ENCODE measurements at places on chromosomes 13 and 19.
A peak's percentile ranks its signal among the peaks of the same experiment; 100 is the strongest.

- H3K36me3 ChIP-seq, result no peaks in the 10 kb centered on the region
- DNase-seq, result no peak
- no peak overlapping the region for H3K4me3 ChIP-seq
- H3K4me1 ChIP-seq, result no peaks in the 10 kb centered on the region
- H3K27me3 ChIP-seq, result no peaks in the 10 kb centered on the region
- no peak overlapping the region for H3K27ac ChIP-seq
Measured at GRCh38 chr13:106340249-106340648, 195.2 kb downstream of the EFNB2 start.

- H3K27ac ChIP-seq, result no peak overlapping the region
- H3K4me1 ChIP-seq, result no peaks in the 10 kb centered on the region
- H3K4me3 ChIP-seq, result no peak overlapping the region
- H3K27me3 ChIP-seq, result peaks cover 5% of the 10 kb centered on the region
Measured at GRCh38 chr19:29247051-29247450, 34.1 kb upstream of the UQCRFS1 start.

- no peaks in the 10 kb centered on the region for H3K36me3 ChIP-seq
- no peak overlapping the region for H3K27ac ChIP-seq
- H3K27me3 ChIP-seq, result peaks cover 48% of the 10 kb centered on the region
- peaks cover 5% of the 10 kb centered on the region for H3K4me1 ChIP-seq
Measured at GRCh38 chr19:8334458-8335342, 8.4 kb downstream of the KANK3 start.

DNA sequence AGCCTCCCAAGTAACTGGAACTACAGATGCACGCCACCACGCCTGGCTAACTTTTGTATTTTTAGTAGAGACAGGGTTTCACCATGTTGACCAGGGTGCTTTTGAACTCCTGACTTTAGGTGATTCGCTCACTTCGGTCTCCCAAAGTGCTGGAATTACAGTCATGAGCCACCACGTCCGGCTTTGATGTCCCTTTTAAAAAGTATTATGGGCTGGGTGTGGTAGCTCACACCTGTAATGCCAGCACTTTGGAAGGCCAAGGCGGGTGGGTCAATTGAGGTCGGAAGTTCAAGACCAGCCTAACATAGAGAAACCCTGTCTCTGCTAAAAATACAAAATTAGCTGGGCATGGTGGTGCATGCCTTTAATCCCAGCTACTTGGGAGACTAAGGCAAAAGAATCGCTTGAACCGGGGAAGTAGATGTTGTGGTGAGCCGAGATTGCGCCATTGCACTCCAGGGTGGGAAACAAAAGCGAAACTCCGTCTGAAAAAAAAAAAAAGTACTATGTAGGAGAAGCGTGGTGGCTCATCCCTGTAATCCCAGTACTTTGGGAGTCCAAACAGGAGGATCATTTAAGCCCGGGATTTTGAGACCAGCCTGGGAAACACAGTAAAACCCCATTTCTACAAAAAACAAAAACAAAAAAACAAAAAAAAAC, 22.8 kb upstream of the ERVV-1 start:
- peaks cover 3% of the 10 kb centered on the region for H3K36me3 ChIP-seq
- H3K27me3 ChIP-seq, result peaks cover 4% of the 10 kb centered on the region
- no peak overlapping the region for H3K4me3 ChIP-seq

- no peaks in the 10 kb centered on the region for H3K36me3 ChIP-seq
- H3K27ac ChIP-seq, result no peak overlapping the region
- peaks cover 2% of the 10 kb centered on the region for H3K27me3 ChIP-seq
Measured at GRCh38 chr13:80374901-80375300, 34.0 kb upstream of the SPRY2 start.

GRCh38 chr13:109818886-109819285, 32.5 kb upstream of the IRS2 start:
- no peaks in the 10 kb centered on the region for H3K36me3 ChIP-seq
- DNase-seq, result no peak
- H3K27me3 ChIP-seq, result peaks cover 2% of the 10 kb centered on the region
- H3K4me3 ChIP-seq, result no peak overlapping the region
- H3K27ac ChIP-seq, result no peak overlapping the region
- no peaks in the 10 kb centered on the region for H3K4me1 ChIP-seq

GRCh38 chr13:100392709-100393630, 195.6 kb downstream of the GGACT start:
- DNase-seq, result peak; percentile 60
- no peaks in the 10 kb centered on the region for H3K27me3 ChIP-seq
- H3K4me1 ChIP-seq, result peaks cover 38% of the 10 kb centered on the region
- H3K27ac ChIP-seq, result peak overlapping the region; percentile 93
- H3K4me3 ChIP-seq, result peak overlapping the region; percentile 53

DNA sequence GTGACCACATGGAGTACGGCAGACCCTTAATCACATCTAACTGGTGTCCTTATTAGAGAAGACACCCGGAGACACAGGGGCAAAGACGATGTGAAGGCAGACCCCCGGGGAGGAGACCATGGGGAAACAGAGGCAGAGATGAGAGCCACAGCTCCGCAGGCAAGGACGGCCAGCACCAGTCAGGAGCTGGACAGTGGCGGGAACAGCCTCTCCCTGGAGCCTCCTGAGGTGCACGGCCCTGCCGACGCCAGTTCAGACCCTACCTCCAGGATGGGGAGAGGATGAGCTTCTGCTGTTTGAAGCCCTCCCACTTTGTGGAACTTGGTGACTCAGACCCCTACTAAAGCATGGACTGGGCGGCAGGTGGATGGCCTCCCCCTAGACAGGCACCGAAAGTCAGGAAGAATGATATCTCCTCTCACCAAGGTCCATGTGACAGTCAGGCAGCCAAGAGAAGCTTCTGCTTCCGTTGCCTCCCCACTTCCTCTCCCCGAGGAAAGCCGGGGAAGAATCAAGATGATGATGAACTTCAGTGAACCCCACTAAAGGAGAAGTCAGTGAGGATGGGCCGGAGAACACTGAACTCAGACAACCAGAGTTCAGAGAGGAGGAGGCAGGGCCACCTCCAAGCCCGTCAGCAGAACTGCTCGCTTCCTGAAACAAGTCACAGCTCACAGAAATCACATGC, 25.4 kb downstream of the RAB20 start:
- no peak overlapping the region for H3K4me3 ChIP-seq
- no peak overlapping the region for H3K27ac ChIP-seq

- no peak for DNase-seq
- H3K4me3 ChIP-seq, result no peak overlapping the region
- H3K4me1 ChIP-seq, result peaks cover 7% of the 10 kb centered on the region
- H3K27ac ChIP-seq, result no peak overlapping the region
- H3K27me3 ChIP-seq, result peaks cover 15% of the 10 kb centered on the region
Measured at GRCh38 chr13:111020546-111020945, 94.6 kb upstream of the ARHGEF7 start.

DNA sequence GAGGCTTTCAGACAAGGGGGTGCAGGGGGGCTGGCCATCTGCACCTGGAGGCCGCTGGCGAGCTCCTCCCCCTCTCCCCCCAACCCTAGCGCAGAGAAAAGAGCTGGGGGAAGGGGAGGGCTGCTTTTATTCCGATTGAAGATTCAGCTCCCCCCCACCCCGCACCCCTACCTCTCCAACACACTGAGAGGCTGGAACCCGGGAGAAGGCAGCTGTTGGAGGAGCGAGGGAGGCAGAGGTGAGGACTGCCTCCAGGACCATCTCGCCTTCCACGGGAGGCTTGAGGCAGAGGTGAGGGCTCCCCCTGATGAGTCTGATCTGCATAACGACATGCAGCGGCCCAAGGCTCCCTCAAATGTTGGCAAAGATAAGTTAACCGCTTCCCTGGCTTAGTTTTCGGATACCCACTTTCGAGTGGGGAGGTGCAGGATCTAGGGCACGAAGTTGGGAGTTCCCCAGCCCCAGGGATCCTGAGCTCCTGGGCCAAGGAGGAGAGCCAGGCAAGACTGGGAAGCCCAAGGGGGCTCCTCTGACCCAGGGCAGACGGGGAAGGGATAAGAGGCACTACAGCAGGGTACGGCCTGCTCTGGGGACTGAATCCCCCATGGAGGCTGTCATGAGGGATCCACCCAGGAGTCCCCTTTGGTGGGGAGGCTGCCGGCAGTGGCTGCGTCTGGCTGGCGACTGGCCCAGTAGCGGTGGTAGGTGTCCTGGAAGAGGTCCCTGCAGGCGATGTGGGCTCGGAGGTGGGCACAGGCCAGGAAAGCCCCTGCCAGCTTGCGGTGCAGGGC, 1.2 kb upstream of the NUMBL start:
- H3K4me3 ChIP-seq, result peak overlapping the region; percentile 87

GRCh38 chr13:77810878-77811277, 107.8 kb downstream of the EDNRB start:
- H3K27me3 ChIP-seq, result peaks cover 5% of the 10 kb centered on the region
- no peaks in the 10 kb centered on the region for H3K4me1 ChIP-seq
- H3K27ac ChIP-seq, result no peak overlapping the region
- no peak overlapping the region for H3K4me3 ChIP-seq

DNA sequence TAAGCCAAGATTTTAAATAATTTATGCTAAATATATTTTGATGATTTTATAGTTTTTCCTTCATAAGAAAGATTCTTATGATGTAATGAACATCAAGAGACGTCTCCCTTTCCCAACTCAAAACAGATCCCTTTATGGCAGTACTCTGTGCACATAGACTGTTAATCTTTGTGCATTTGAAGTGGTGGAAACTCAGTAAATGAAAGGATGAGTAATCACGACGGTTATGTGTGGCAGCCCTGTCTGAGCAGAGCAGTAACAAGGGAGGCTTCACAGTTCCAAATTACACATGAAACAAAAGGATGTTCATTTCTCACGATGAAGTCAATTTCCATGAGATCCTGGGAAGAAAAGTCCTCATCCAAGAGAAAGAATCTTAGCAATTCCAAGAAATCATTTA, 498.1 kb downstream of the KLF5 start:
- no peaks in the 10 kb centered on the region for H3K4me1 ChIP-seq
- no peak overlapping the region for H3K27ac ChIP-seq
- H3K36me3 ChIP-seq, result no peaks in the 10 kb centered on the region
- no peak for DNase-seq

GRCh38 chr13:46666727-46667456, 113.9 kb downstream of the LRCH1 start:
- DNase-seq, result no peak
- H3K4me1 ChIP-seq, result peaks cover 72% of the 10 kb centered on the region

DNA sequence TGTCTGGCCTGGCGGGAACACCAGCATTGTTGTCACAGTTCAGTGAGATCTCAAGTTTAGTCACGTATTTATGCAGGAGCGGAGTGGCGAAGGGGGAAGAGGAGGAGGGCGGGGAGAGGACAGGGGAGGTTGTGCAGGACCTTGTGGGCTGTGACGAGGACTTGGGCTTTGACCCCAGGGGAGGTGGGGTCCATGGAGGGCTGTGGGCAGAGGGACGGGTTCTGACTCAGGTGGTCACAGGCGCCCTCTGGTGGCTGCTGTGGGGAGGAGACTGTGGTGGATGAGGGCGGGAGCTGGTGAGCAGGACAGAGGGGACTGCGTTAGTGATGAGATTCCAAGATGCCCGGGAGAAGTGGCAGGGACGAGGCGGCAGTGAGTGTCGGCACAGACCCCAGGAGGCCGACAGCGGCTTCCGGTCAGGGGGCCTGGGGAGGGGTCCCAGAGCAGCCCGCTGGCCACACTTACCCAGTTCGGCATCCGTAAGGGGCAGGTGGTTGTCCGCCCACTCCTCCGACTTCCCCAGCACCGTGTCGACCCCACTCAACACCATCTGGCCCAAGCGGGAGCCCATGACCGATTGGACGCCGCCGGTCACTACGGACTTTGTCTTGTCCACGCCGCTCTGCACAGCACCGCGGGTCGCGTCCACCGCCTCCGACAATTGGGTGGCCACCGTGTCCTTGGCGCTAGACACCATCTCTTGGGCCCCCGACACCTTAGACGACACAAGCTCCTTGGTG, 15.7 kb downstream of the PLIN3 start:
- H3K27ac ChIP-seq, result no peak overlapping the region
- H3K36me3 ChIP-seq, result peaks cover 3% of the 10 kb centered on the region
- H3K27me3 ChIP-seq, result no peaks in the 10 kb centered on the region
- no peak overlapping the region for H3K4me3 ChIP-seq
- peak; percentile 56 for DNase-seq

DNA sequence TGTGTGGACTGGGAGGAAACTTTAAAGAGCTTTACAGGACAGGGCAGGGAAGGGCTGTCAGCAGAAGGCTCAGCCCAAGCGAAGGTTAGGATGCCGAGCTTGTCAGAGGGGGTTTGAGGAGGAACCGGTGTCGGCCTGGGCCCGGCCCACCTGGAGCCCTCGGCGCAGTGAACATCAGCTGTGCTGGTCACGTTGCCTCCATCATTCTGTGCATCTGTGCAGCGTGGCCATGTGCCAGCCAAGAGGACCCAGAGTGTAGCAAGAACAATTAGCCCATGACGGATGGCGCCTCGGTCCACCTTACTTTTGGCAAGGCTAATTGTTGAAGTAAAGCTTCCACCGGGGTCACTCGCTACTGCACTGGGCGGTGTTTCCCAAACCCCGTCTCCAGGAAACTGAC, 161.4 kb downstream of the PTPRS start:
- no peaks in the 10 kb centered on the region for H3K27me3 ChIP-seq
- H3K4me3 ChIP-seq, result no peak overlapping the region
- no peak for DNase-seq
- H3K4me1 ChIP-seq, result no peaks in the 10 kb centered on the region
- no peaks in the 10 kb centered on the region for H3K36me3 ChIP-seq

DNA sequence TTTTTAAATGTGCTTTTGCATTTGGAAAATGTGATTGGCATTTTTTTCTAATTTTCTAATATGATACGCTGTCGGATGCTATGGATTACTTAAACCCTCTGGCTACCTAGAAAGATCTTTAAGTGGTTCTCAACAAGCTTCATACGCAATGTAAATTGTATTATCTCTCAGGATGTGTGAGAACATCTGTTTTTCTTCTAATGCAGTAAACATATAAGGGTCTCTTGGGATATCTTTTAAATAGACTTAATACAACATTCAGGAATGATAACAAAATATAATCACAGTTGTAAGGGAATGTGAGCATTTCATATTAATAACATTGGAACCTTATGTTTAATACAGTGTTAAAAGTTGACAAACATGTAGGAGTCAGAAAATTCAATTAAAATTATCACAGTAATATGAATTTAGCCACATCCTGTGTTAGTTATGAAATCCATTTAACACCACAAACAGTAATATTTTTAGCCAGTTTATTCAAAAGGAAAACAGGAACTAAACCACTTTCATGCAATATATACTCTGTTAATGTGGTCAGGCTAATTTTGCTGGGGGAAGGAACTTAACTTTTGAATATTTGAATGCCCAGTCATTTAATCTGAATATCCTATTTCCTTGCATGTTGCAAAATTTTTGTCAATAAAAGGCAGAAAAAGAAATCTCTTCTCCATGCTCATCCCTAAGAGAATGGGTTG, 15.0 kb upstream of the ALOX5AP start:
- no peak overlapping the region for H3K27ac ChIP-seq
- H3K4me3 ChIP-seq, result no peak overlapping the region
- peaks cover 14% of the 10 kb centered on the region for H3K27me3 ChIP-seq
- H3K4me1 ChIP-seq, result peaks cover 21% of the 10 kb centered on the region
- H3K36me3 ChIP-seq, result no peaks in the 10 kb centered on the region
- DNase-seq, result no peak

GRCh38 chr13:51222037-51222685, at the start of gene FAM124A:
Gene FAM124A (plus strand): TSS chr13:51222398. CDS start chr13:51222502, 104 bp downstream.
- DNase-seq, result peak; percentile 41
- no peaks in the 10 kb centered on the region for H3K36me3 ChIP-seq
- H3K4me1 ChIP-seq, result no peaks in the 10 kb centered on the region

- no peaks in the 10 kb centered on the region for H3K36me3 ChIP-seq
- H3K27ac ChIP-seq, result no peak overlapping the region
- peaks cover 2% of the 10 kb centered on the region for H3K27me3 ChIP-seq
- no peaks in the 10 kb centered on the region for H3K4me1 ChIP-seq
Measured at GRCh38 chr19:35310811-35311465, 18.0 kb upstream of the CD22 start.
